ENCODE measurements at places on chromosomes 3 and 15.

GRCh38 chr15:101497484-101498034, 8.1 kb upstream of the PCSK6 start:
- DNase-seq: no peak

DNA sequence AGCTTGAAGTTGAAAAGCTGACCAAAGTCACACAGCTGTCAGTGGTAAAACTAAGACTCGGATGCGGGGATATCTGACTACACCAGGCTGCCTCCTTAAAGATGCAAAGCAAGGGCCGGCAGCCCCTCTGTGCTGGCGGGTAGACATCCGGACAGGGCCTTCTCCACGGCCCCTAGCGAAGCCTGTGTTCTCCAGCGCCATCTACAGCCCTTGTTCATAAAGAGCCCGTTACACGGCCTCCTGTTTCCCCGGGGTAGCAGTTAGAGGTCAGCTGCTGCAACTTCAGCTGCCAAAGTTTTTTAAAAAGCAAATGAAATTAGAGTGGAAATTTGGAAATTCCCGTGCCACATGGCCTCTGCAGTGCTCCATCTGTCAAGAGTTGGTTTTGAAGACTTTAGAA, 383.0 kb downstream of the TBL1XR1 start:
- DNase-seq: no peak

DNA sequence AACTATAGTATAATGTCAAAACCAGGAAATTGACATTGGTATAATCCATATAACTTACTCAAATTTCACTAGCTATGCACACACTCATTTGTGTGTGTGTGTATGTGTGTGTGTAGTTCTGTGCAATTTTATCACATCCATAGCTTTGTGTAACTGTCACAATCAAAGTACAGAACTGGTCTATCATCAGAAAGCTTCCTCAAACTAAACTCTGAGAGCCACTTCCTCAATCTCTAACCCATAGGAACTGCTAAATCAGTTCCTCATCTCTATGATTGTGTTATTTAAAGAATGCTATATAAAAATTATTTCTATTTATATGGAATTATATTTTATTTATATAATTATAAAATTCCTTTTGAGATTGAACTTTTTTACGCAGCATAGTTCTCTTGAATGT, 18.1 kb downstream of the LNP1 start:
- no peak for DNase-seq

DNA sequence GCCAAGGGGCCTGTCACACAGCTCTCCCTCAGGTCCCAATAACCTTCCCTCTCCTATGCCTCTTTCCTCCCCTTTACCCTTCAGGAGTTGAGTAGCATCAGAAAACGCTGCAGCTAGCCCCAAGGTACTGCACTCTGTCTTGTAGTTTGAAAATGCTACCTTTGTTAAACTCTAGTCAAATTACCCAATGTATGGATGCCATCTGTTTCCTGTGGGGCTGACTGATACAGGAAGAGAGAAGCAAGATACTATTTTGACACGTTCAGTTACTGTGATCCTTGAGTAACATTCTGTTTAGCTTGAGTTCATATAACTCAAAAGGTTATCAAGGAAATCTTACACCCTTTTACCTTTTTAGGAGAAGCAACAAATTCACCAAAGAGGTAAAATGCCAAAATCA, 493.1 kb downstream of the FHIT start:
- no peak for DNase-seq

DNA sequence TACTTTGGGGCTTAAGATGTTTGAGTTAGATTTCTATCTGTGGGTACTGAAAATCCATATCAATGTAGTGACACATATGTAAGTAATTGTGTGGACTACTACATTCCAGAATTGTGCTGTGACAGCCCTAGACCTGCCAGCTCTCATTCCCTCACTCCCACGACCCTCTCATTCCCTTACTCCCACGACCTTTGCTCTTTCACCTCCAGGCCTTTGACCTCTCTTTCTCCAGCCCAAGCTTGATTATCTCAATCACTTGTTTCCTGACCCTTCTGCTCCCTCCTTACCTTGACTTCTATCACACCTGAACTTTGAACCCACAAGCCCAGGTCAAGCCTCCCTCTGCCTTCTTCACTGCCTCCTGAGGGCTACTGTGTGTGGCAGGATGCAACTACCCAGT, 3.6 kb upstream of the RUVBL1 start:
- DNase-seq: no peak

GRCh38 chr15:84969257-84969656, 12.4 kb upstream of the PDE8A start:
- no peak for DNase-seq

DNA sequence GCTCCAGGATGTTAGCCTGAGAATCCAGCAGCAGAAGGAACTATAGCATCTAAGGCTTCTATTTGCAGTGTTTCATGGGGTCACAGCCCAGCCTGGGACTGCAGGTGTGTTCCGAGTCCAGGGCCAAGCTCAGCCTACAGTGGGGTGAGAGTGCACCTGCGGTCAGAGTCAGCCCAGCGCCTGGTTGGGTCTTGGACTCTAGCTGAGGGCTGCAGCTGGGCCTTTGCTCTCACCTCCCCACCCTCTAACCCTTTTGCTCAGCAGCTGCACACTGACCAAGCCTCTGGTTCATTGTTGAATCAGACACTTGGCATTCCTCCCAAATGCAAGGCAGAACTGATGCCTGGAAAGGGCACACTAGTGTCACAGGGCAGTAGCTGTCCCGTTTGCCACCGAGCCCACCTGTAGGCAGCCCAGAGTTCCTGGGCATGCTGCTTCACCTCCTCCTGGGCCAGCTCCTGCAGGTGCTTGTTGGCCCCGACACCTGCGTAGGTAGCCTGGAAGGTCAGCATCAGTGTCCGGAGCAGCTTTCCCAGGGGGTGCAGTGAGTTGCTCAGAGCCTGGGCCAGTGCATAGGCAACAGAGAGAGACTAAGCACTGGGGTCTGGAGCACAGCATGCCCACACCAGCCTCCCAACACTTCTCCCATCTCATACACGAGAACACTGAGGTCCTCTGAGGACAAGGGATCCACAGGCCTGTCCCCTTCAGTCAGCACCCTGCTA, 17.5 kb downstream of the ALS2CL start:
- DNase-seq: no peak

Data from T-helper 1 cell (primary cell).